ENCODE measurements at places on chromosomes 16 and 17. TPM values are rescaled to one million over a fixed set of nuclear protein-coding genes. Genes with fewer than 3 reads are reported as not detected.
A peak's percentile ranks its signal among the peaks of the same experiment; 100 is the strongest.

- DNase-seq, result no peak
- no peak overlapping the region for H3K4me3 ChIP-seq
- H3K36me3 ChIP-seq, result peaks cover 2% of the 10 kb centered on the region
- H3K27me3 ChIP-seq, result no peaks in the 10 kb centered on the region
Observed at GRCh38 chr17:39549747-39550573, 57.8 kb downstream of the NEUROD2 start.

Gene TPSB2
- 17.0 TPM for total RNA-seq

- no peak for DNase-seq
- H3K27me3 ChIP-seq, result no peaks in the 10 kb centered on the region
- no peaks in the 10 kb centered on the region for H3K36me3 ChIP-seq
- no peaks in the 10 kb centered on the region for H3K4me1 ChIP-seq
Observed at GRCh38 chr16:2475413-2476344, 752 bp downstream of the TBC1D24 start.

GRCh38 chr16:74666010-74666421, 661 bp downstream of the RFWD3 start:
- H3K4me3 ChIP-seq, result peak overlapping the region; percentile 72
- H3K36me3 ChIP-seq, result peaks cover 2% of the 10 kb centered on the region
- no peak for DNase-seq
- H3K27ac ChIP-seq, result no peak overlapping the region
- H3K4me1 ChIP-seq, result no peaks in the 10 kb centered on the region
- no peaks in the 10 kb centered on the region for H3K27me3 ChIP-seq

DNA sequence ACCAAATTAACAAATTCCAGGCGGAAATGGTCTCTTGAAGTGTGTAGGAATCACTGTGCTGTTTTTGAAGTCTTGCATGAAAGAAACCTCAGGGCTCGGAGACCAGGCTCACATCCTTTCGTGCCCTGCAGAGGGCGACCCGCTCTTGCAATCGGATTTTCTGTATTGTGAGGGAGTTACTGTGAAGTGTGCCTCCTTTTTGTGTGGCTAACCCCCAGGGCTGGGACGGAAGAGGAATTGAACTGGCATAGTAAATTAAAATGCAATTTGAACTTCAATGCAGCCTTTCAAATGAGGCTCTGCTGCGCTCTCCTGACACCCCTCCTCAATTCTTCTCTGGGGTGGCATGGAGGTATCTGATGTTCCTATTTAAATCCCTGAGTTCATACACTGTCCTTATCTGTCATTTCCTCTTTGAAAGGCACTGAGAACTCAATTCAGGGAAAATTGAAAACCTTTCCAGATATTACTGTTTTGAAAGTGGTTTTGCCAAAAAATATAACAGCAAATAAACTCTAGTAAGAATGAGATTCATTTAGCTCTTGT, 51.5 kb upstream of the MGAT5B start:
- H3K4me3 ChIP-seq, result no peak overlapping the region
- no peak for DNase-seq
- no peak overlapping the region for H3K27ac ChIP-seq
- H3K36me3 ChIP-seq, result no peaks in the 10 kb centered on the region
- H3K27me3 ChIP-seq, result no peaks in the 10 kb centered on the region

DNA sequence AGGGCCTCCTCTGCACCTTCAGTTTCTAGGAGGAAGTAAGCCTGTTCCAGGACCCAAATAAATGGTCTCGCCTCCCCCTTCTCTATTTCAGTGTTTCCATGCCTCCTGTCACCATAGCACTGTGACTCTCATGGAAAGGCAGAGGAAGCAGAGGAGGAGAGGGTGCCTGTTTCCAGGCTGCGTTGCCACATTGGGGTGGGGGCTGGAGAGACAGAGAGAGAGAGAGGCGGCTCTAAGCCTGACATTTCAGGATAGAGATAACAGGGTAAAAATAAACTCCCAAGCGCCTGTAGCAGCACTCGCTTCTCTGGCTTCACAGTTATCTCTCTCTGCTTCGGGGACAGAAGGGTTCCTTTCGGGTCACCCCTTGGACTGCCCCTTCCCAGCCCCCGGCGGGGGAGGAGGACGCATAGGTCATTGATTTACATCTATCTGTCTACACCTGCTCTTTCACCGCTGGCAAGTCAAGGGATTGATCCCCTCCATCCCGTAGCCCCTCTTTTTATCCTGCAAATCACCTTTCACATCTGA, 71.2 kb upstream of the MRTFB start:
- DNase-seq, result no peak
- H3K4me1 ChIP-seq, result peaks cover 3% of the 10 kb centered on the region
- no peak overlapping the region for H3K4me3 ChIP-seq
- no peaks in the 10 kb centered on the region for H3K36me3 ChIP-seq

Gene ABCC3
- 54.9 TPM for total RNA-seq

- no peaks in the 10 kb centered on the region for H3K27me3 ChIP-seq
- no peak overlapping the region for H3K27ac ChIP-seq
- H3K36me3 ChIP-seq, result no peaks in the 10 kb centered on the region
- H3K4me1 ChIP-seq, result no peaks in the 10 kb centered on the region
- no peak overlapping the region for H3K4me3 ChIP-seq
Observed at GRCh38 chr17:79224903-79225302, 150.3 kb downstream of the ENGASE start.

All from aorta (tissue), 5 donors.